Renal cortical epithelial cell (primary cell): ENCODE measurements at places on chromosomes 5 and 9. TPM values are rescaled to one million over a fixed set of nuclear protein-coding genes. Genes with fewer than 3 reads are reported as not detected.

ANGPTL2 gene
- total RNA-seq: 0.17 and 1.7 TPM in 2 replicates

SREK1IP1 gene
- 21.8 and 25.9 TPM in 2 replicates for total RNA-seq

PKD2L2 gene
- total RNA-seq: 0.05 TPM in 1 of 2 replicates, not detected in the other

PCDHGA7 gene
- total RNA-seq: 0.52 and 2.3 TPM in 2 replicates

ZDHHC11B gene
- total RNA-seq: not detected in 2 replicates

C9orf50 gene
- total RNA-seq: 0.05 TPM in 1 of 2 replicates, not detected in the other

RNF183 gene
- 0.80 and 1.2 TPM in 2 replicates for total RNA-seq

LHX3 gene
- not detected in 2 replicates for total RNA-seq

LRRC19 gene
- total RNA-seq: 0.20 TPM in 1 of 2 replicates, not detected in the other

KIF20A gene
- total RNA-seq: 1.3 and 17.9 TPM in 2 replicates

CBY3 gene
- total RNA-seq: not detected in 2 replicates

SAXO1 gene
- total RNA-seq: under 0.01 TPM in 1 of 2 replicates, not detected in the other

CER1 gene
- not detected in 2 replicates for total RNA-seq

IFNE gene
- total RNA-seq: 9.5 TPM in 1 of 2 replicates, not detected in the other

PCDHGB3 gene
- total RNA-seq: 0.52 and 2.3 TPM in 2 replicates

PCDHA7 gene
- total RNA-seq: 0.87 and 1.4 TPM in 2 replicates

PFN3 gene
- not detected in 2 replicates for total RNA-seq

PLK2 gene
- 830 and 1,372 TPM in 2 replicates for total RNA-seq

GPR151 gene
- total RNA-seq: not detected in 2 replicates

TXNDC8 gene
- not detected in 2 replicates for total RNA-seq

FAM120AOS gene
- 32.8 and 38.0 TPM in 2 replicates for total RNA-seq

FOXI1 gene
- total RNA-seq: not detected in 2 replicates

PCDHGA6 gene
- 0.69 and 2.1 TPM in 2 replicates for total RNA-seq

PTGES gene
- total RNA-seq: 3.2 and 42.7 TPM in 2 replicates

PCDHA6 gene
- total RNA-seq: 1.0 and 7.2 TPM in 2 replicates

IRX2 gene
- total RNA-seq: 6.1 and 20.5 TPM in 2 replicates

PALM2AKAP2 gene
- 1.0 and 20.4 TPM in 2 replicates for total RNA-seq
